Esophagus (tissue), 2 donors: ENCODE measurements at places on chromosomes 6 and 20. TPM values are rescaled to one million over a fixed set of nuclear protein-coding genes. Genes with fewer than 3 reads are reported as not detected.

The CLDN20 gene
- polyA plus RNA-seq = not detected

The TASP1 gene
- 4.9 TPM for polyA plus RNA-seq

The FAM217A gene
- polyA plus RNA-seq = not detected

The SIGLEC1 gene
- 1.1 TPM for polyA plus RNA-seq

The DDAH2 gene
- 46.5 TPM for polyA plus RNA-seq

The C20orf141 gene
- polyA plus RNA-seq = not detected

The NRSN1 gene
- 0.04 TPM for polyA plus RNA-seq

The TRIM10 gene
- not detected for polyA plus RNA-seq

The MAP3K5 gene
- 5.2 TPM for polyA plus RNA-seq

The SLC4A11 gene
- 19.8 TPM for polyA plus RNA-seq
